GM04503 (cell line): ENCODE measurements at places on chromosomes 4 and X.
A peak's percentile ranks its signal among the peaks of the same experiment; 100 is the strongest.

GRCh38 chr4:85402371-85402770 lies 72.6 kb upstream of the ARHGAP24 start:
- peak; percentile 58 for DNase-seq

GRCh38 chr4:14749910-14750309 lies 252.4 kb upstream of the CPEB2 start:
- DNase-seq, result no peak

- DNase-seq, result no peak
Measured at GRCh38 chr4:153465615-153466080, 512 bp upstream of the TMEM131L start.

GRCh38 chrX:18895189-18895951 lies 88.5 kb downstream of the PHKA2 start:
- DNase-seq, result no peak

GRCh38 chrX:39796856-39797255 lies 300.9 kb downstream of the BCOR start:
- no peak for DNase-seq

DNA sequence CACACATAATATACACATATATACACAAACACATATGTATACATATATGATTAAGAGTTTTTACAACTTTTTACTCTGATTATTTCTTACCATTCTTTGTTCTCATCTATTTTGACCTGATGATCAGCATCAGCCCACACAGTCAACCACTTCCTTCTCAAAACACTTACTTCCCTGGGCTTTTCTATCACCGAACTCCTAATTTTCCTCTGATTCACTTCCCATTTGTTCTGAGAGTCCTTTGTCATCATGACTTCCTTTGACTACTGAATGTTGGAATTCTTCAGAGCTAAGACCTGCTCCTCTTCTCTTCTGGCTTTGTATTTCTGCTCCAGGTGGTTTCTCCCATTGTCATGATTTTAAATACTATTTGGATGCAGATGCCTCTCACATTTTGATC lies 209.5 kb upstream of the AFF2 start:
- DNase-seq, result no peak

DNA sequence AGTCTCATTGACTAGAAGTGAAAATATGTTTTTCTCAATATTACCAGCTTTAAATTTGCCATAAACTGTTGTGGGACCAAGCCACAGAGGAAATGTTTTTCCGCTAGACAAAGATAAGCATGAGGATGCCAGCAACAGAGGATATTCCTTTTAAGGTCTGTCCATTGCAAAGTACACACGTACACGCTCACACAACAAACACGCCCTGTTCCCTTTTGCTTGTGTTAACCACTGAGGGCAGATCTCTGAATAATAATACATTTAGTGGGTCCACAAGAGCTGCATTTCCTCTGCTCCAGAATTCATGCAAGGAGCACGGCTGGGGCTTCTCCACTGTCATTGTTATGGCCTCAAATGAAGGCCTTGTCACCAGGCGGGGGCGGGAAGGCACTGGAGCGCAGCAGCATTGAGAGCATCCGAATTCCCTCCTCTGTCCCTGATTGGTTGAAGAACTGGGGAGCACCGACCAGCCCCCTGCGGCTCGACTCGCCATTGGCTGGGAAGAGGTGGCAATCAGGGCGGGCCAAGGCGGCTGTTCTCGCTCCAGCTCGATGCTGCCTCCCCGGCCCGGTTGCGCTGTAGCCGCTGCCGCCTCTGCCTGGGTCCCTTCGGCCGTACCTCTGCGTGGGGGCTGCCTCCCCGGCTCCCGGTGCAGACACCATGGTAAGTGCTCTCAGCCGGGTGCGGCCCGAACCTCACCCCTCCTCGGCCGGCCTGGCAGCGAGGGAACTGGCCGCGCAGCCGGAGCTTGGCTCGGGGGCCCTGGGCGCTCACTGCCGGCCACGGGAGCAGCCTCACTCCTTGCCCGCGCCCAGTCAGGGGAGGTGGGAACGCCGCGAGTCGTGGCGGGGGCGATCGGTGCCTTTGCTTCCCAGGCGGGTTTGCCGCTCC lies at the start of gene GUCY1B1:
Gene GUCY1B1, plus strand, starts transcription at position 541 of the 891 bp plus-strand sequence. Its CDS starts 120 bp downstream, at position 661.
- DNase-seq, result peak; percentile 64
